ENCODE measurements at places on chromosomes 3 and 15.

DNA sequence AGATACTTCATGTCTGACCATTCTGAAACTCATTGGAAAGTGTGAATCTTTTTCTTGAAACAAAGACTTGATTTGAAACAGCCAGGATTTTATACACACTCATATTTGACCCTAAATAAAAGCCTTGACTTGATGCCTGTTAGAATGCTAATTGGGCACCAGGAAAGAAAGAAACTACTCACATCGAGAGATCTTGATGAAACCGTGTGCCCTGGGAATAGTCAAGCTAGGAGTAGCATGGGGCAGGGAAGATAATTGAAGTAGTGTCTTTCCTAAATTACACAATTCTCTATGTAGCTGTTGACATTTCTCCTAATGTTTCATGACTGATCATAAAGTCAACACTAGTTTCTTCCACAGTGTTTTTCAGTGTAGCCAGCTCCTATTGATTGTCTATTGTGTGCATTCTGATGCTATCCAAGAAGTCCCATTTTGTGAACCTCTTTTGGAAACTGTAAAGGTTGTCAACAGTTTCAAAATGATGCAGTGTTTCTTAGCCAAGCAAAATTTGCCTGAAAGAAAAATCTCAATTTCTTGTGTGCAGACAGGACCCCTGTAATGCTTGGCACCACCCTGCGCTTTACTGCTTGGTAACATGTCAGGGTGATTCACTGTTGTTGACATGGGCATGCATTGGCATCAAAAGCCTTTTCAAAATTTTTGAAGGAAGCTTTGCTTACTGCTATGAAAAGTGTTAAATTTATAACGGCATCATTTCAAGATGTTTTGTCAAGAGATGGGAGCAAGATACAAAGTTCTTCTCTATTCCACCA is 52.5 kb upstream of the OTOL1 start:
- no peak for DNase-seq

DNA sequence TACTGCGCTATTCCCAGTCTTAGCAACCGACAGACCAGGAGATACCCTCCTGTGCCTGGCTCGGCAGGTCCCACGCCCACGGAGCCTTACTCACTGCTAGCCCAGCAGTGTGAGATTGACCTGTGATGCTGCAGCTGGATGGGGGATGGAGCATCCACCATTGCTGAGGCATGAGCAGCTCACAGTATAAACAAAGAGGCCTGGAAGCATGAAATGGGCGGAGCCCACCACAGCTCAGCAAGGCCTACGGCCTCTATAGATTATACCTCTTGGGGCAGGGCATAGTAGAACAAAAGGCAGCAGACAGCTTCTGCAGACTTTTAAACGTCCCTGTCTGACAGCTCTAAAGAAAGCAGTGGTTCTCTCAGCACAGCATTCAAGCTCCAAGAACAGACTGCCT is 160.3 kb downstream of the ANXA2 start:
- DNase-seq = no peak

DNA sequence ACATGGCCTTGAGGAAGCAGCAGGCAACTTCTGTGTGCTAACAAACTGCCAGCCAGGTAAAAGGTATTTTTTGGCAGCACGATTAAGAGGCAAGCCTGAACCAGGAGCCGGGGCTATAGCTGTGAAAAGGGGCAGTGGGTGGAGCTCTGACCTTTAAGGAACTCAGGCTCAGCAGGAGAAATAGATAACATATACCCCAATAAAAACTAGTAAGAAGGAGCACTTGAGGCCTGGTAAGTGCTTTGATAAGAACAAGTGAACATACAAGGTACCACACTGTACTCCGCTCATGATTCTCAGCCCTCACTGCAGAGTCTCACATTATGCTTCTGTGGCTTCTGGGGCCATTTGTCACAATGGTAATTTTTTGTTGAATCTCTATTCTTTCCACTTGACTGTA is 5.4 kb downstream of the FYCO1 start:
- no peak for DNase-seq

GRCh38 chr3:168828943-168829342 is 733.2 kb upstream of the GOLIM4 start:
- no peak for DNase-seq

DNA sequence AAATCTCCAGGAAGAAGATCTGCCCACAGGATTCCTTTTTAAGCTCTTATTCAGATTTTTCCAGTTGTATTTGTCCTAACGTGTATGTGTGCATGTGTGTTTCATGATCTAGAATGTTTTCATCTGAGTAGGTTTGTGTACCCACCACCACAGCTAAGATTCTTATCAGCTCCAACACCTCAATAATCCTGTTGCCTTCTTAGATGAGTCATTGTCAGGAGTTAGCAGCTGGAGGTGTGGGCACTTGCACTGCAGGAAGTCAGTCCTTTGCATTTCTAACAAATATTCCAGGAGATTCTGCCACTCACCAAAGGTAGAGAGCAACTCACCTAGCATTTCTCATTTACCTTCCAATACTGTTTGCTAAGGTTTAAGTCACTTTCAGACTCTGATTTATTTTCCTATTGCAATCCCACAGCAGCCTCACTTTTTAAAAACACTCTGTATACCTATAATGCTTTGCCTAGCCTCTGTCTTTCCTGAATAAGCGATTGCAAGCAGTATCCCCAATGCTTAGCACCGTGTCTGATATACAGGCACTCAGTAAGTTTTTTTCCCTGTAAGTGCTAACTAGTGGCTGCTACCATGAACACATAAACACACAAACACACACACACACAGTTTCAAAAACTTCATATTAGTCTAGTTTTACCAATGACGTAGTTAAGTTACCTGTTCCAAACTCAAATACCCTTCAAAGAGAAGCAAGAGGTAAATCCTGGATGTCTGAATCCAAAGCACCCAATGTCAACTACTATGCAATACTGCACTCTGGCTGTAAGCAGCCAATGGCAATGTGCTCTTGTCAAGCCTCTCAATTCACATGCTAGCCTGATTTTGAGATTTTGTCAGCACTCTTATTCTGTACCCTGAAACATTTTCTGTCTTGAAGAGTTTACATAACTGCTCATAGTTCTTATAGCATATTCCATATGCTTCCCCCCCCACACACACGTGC is 713.5 kb upstream of the LMCD1 start:
- DNase-seq = no peak

GRCh38 chr3:51271172-51271571 is 113.9 kb upstream of the MANF start:
- DNase-seq = no peak

All from GM04504 (cell line).